ENCODE measurements at places on chromosomes 11 and 22.

DNA sequence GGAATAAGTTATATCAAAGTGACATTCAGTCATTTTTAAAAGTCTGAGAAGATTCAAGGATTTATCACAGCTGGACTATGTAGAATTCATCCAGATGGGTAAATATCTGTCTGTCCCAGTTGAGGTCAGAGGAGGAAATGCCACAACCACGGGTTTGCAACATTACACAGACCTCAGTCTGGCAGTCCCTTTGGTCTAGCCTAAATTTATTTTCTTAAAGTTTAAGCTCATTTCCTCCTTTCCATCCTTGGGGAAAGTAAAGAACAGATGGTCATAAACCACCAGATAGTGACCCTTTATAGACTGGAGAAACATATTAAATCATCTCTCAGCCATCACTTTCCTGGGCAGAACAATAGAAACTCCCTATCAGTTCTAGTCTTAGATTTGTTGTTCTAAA is 238.4 kb upstream of the DDI1 start:
- no peak for DNase-seq

DNA sequence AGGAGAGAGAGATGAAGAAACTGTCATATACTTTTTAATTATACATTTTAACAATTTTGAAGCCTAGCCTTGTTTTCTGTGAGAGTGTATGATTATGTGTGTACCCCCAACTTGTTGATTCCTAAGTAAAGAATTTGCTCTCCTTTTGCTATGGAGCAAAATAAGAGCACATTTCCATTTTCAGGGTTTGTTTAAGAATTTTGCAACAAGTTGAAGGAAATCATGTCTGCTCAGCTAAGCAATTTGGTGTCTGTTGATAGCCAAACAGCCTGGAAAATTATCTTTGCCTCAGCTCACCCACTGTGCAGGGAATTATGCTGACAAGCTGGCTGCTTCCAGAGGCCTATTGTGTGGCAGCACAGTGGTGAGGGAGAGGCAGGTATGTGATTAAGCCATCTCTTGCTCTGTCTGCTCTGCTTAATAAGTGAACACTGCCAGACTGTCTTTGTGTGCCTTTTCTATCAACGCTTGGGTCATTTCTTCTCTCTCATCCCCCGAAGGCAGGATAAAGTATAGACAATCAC is 135.1 kb upstream of the TTC12 start:
- no peak for DNase-seq

- DNase-seq = no peak
Measured at GRCh38 chr11:119886667-119887230, 157.7 kb upstream of the NECTIN1 start.

DNA sequence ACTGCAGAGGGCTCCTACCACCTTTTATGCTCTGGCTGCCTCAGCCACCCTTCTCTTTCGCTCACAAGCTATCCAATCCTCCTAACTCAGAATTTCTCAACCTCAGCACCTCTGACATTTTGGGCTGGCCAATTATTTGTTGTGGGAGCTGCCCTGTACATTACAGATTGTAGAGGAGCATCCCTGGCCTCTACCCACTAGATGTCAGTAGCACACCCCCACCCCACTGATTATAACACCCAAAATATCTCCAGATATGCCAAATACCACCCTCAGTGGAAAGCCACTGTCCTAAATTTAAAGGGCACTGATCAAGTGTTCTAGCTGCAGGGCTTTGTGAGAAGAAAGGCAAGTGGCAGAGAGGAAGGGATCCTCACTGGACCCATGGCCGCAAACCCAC is 443.1 kb downstream of the SOX6 start:
- no peak for DNase-seq

GRCh38 chr11:102551169-102551781 is 20.7 kb upstream of the MMP7 start:
- no peak for DNase-seq

- no peak for DNase-seq
Measured at GRCh38 chr11:119024430-119025098, 6.0 kb downstream of the TRAPPC4 start.

GRCh38 chr11:117796872-117797529 is at the start of gene DSCAML1:
Gene DSCAML1 (minus strand): TSS chr11:117797216. CDS start chr11:117797079, 137 bp downstream.
- DNase-seq = peak; percentile 42

GRCh38 chr11:44575962-44576361 is 10.5 kb downstream of the CD82 start:
- no peak for DNase-seq

- DNase-seq = peak; percentile 58
Measured at GRCh38 chr11:48109046-48109666, 107.5 kb upstream of the OR4B1 start.

DNA sequence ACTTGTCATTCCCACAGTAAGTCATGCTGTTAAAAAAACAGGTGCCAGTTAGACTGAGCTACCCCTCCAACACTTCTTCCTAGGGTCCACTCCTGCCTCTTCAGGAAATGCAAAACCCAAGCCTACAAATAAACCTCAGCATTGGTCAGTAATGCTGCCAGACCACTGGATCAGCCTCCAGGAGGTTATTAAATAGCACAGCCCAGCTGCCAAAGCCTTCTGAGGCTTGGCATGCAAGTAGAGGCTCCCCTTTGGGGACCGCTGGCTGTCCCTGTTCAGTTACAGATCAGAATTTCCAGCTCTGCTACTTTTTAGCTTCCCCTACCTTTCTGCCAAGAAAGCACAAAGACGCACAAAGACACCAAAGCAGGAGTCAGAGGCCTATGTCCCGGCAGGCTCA is 33.3 kb downstream of the ABTB2 start:
- DNase-seq = no peak

DNA sequence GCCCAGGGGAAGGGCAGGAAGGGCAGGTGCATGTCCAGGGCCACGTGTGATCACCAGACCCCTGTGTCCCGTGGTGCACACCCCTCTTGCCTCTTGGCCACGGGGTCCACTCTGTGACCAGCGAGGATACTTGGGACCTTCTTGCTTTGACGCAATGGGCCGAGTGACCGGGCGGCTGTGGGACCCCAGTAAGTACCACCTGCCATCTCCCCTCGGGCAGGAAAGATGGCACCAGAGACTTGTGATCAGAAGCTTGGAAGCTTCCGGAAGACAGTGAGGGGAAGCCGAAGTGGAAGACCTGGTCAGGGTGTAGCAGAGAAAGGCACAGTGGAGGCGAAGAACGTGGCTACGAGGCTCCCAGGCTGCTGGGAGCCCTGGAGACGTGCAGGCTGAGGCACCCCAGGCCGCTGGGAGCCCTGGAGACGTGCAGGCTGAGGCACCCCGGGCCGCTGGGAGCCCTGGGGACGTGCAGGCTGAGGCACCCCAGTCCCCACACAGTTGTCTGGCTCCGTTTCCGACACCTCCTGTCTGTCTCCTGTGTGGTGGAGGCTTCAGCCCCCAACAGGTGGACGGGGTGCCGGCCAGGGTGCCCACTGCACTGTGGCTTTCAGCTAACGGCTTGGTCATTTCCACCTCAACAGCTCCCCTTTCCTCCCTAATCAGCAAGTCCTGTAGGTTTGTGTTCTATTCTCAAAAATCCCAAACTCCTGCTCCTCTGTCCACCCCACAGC is 663.5 kb downstream of the BRD1 start:
- no peak for DNase-seq

DNA sequence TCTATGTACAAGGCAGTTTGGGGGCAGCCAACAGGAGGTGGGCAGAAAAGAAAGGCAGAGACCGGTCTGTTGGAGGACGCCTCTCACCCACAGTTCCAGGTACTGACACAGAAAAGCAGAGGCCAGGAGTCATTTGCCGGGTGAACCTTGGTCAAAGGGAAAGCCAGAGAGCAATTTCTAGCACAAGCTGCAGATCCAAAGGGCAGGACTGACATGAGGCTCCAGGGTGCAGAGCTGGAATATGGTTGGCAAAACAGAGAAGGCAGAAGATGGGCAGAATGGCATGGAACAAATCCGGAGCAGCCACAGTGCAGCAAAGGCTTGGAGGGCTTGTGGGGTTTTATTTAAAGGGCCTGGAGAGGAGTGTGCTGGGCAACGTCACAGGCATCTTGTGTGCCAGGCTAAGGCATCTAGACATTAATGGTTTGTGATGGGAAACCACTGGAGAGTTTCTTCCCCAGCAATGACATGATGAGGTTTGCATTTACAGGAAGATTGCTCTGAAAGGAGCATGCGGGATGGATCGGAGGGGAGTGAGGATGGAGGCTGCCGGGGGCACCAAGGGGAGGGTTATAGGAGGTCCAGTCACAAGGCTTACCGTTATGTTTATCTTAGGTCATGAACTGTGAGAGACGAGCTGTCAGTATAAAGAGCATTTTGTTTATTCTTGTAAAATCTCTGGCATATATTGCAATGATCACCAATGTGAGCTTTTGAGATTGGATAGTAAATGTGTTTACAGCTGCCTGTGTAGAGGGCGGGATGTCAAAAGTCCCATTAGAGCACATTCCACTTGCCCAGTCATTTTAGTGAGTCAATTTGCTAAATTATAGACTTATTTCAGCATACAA is 5.7 kb upstream of the MMP20 start:
- DNase-seq = no peak

DNA sequence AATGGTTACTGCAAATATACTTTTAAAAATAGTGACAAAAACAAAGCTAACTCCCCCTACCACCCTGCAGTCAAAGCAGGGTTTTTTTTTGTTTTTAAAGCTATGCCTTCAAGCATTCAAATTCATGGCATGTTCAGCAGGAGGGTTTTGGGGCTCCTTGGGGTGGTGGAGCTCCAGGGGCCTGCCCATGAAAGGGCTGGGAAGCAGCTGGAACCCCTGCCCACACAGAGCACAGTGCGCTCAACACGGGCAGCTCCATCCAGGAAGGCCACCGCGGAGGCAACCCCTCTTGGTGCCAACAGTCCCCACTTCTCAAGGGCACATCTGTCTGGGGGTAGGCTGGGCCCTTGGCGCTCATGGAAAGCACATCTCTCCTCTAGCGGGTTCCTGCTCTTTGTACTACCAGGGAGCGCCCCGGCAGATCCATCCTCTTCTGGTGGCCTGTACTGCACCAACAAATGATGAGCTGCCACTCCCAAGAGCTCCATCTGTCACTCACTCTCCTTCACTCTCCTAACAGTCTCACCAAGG is 16.6 kb upstream of the PHLDA2 start:
- DNase-seq = no peak

DNA sequence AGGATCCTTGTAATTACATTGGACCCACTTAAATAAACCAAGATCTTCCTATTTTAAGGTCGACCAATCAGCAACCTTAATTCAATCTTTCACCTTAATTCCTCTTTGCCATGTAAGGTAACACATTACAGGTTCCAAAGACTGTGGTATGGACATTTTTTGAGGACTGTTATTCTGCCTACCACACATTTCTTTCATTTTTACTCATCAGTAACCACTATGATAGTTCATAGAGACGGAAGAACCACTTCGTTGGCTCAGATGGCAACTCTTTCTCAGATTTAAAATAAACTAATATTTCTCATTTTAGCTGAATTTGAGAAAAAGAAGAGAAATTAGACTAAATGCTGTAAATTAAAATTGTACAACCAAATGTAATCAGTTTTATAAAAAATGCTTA is 96.3 kb downstream of the PAX6 start:
- no peak for DNase-seq

DNA sequence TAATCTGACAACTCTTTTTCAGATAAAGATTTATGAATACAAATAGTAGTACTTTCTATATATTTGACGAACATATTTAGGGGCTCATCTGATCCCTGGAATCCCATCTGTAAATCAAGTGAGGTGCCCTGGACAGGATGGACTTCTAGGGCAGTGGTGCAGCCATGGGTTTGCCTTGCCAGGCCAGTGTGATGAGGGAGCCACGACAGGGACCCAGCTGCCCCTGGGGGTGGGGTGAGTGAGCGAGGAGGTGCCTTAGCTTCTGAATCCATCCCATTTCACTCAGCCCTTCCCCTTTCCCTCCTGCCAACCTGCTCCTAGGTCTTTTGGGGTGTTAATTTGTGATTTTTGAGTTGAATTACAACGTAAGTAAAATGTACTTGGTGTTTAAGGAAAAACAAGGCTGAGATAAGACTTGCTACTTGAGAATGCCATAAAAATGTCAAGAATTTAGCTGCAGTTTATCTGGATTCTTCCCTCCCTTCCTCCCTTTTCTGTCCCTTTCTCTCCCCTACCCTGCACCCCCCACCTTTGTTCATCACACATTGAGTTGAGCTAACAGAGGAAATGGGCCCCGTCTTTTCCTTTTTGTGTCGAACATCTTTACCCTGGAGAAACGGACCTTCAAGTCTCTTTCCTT is 60.8 kb downstream of the PPFIBP2 start:
- no peak for DNase-seq

DNA sequence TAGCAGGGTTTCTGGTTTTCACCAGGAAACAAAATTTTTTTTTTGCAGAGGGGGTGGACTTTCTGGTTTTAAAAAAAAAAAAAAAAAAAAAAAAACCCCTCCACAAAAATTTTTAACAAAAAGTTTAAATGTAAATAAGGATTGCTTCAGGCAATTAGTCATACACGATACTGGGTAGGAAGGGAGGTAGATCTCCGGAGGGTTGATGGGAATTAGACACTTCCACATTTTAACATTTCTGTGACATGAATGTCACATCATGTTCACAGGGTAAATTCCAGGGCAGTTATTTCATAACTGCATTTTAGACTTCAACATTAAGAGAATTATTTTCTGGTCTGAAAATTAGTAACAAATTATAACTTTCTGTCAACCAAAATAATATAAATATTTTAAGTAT is 15.9 kb downstream of the NUP98 start:
- no peak for DNase-seq

DNA sequence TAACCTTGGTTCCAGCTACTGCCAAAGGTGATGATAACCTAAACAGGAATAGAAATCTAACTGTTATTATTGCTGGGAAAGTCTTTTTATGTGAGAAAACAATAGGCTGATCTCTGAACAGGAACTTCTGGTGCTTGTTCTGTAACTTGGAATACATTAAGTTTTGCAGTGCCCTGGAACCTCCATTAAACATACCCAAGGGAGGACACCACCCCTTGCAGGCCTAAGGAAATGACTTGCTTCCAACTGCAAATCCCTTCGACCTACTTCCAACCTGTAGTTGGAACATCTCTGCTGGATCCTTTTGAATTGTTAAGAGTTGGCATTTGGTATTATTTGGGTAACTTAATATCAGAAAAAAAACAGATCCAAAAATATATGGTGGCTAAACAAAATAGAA is 188.4 kb upstream of the API5 start:
- no peak for DNase-seq

DNA sequence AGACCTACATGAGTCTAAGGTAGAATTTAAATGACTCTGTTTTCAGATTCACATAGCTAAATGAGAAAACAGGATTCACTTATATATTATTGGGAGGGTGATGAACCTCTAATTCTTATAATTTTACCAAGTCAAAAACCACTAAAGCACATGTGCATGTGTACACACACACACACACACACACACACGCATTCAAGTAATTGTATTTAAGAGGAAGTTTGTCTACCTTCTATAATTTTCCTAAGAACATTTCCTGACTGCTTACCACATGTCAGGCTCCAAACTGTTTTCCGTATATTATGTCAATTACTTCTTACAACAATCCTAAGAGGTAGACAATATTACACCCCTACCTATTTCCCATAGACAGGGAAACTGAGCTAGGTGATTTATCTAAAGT is 6.7 kb downstream of the RNF141 start:
- DNase-seq = no peak

DNA sequence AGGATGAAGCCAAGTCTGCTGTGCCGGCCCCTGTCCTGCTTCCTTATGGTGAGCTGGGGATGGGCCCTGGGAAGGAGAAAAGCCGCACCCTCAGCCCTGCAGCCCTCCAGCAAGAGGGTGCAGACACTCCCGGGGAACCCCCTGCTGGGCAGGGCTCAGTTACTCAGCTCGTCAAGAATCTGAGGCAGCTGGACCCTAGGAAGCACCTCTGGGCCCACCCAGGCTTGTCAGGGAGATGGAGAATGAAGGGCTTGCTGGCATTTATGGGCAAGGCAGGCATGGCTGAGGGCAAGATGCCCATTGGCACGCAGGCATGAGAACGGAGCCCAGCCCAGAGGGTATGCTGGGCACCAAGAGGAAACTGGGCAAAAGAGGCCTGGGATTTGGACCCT is 12.9 kb downstream of the RELT start:
- DNase-seq = no peak

Data from CD4-positive, alpha-beta T cell treated with Interleukin-10 for 1 hour (primary cell).